ENCODE measurements at places on chromosomes 12 and 14.

DNA sequence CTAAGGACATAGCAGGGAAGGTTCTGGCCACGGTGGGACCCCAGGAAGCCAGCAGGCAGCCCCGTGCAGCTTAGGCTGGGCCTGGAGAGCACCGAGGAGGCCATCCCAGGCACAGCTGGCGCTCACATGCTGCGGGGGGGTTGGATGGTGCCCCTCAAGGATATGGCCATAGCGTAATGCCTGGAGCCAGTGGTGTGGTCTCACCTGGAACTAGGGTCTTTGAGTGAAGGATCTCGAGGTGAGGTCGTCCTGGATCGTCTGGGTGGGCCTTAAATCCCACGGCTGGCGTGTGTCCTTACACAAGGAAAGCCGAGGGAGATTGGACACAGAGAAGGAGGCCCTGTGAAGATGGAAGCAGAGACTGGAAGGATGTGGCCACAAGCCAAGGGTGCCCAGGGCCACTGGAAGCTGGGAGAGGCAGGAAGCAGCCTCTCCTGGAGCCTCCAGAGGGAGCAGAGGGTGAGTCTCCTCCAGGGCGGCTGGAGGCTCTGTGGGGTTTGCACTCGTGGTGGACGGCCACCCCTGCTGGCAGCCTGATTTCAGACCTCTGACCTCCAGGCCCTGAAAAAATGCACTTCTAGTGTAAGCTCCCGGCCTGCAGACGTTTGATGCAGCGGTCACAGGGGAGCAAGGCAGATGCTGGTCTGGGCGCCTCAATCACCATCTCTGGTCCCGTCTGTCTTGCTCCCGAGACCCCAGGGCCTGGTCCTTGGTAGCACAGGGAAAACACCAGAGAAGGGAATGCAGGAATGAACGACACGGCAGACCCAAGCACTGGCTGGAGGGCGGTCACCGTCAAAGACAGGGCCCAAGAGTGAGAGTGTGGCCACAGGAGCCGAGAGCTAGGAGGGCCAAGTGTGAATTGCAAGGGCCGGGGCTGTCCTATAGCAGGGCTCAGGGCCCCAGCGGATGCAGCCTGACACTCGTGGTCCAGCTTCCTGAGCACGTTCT is 218.6 kb downstream of the KIF26A start:
- no peak for DNase-seq

DNA sequence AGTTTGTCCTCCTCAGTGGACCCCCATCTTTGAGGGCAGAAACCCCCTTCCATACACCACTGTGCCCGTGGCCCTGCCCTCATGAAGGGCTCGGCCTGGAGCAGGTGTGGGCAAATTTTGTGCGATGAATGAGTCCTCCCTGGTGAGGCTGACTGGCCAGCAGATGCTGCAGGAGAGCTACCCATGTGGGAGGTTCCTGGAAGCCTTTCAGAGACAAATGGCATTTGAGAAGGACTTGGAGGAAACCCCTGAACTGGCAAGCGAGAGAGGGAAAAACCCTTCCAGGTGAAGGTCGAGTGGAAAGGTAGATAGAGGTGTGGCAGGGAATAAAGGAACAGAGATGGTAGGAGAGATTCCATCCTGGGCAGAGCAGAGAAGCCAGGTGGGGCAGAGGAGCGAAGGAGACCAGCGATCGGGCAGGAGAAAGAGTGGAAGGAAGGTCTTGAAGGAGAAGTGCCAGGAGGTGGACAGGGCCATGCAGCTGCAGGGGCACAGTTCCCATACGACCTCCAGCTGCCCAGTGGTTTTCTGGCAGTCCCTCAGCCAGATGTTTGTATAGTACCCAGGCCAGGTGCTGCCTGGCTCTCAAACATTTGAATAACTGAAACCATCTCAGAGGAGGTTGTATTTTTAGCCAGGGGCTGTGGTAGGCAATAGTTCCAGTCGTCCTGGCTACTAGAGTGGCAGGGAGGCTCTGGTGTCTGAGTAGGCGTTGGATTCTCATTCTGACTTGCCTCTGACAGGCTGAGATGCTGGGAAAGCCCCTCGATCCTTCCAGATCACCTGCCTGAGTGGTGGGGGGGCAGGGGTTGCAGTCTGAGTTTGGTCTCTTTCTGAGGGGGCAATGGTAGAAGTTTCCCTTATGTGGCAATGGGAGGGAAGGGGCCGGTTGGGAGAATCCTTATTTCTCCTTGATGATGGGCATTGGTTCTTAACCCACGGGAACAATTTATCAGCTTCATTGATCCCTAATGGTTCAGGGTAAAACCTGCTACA is 40.1 kb downstream of the FBXL14 start:
- DNase-seq, result no peak

- no peak for DNase-seq
Measured at GRCh38 chr12:131862600-131862993, 31.8 kb upstream of the ULK1 start.

DNA sequence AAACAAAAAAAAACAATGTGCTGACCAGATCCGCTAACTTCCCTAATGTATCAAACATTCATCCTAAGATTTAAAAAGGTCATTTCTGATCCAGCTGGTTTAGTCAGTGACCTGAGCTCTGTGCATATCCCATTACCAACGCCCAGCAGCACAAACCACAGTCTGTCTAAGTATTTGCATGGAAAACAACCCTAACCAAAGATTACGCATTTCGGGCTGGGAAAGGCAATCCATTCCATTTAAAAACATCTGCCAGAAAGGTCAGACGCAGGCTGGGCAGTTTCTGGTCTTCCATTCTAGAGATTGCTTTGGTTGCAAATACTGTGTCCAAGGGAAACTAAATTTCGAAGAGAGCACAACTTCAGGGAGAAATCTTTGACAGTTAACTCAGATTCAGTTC is 234.9 kb downstream of the FLRT2 start:
- DNase-seq, result no peak

GRCh38 chr14:104937694-104938365 is 13.2 kb downstream of the PLD4 start:
- DNase-seq, result no peak

DNA sequence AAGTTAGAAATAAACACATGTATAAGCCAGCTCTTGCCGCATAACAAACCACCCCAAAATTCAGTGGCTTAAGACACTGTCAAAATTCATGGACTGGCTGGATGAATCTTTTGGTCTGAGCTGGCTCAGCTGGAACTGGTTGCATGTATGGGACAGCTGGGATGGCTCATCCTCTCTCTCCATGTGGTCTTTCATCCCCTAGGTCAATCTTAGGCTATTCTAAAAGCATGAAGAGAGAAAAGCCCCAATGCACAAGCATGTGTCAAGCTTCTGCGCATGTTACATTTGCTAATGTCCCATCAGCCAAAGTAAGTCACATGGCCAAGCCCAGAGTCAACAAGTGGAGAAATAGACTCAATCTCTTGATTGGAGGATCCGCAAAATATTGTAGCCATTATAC is 71.0 kb downstream of the DRAM1 start:
- no peak for DNase-seq
